ENCODE measurements at places on chromosomes 7 and 10. TPM values are rescaled to one million over a fixed set of nuclear protein-coding genes. Genes with fewer than 3 reads are reported as not detected.

The CCSER2 gene
- total RNA-seq, result 17.4 TPM

The GIMAP1 gene
- not detected for total RNA-seq

The NOM1 gene
- 17.3 TPM for total RNA-seq

The GNGT1 gene
- not detected for total RNA-seq

The SPDYE2 gene
- not detected for total RNA-seq

The FAM204A gene
- 78.6 TPM for total RNA-seq

The ATP6V0E2 gene
- total RNA-seq, result 142 TPM

The ATP6V1F gene
- 107 TPM for total RNA-seq

The FAM241B gene
- total RNA-seq, result 1.9 TPM

- DNase-seq, result no peak
- H3K4me1 ChIP-seq, result peaks cover 10% of the 10 kb centered on the region
- no peak overlapping the region for H3K27ac ChIP-seq
- peaks cover 1% of the 10 kb centered on the region for H3K27me3 ChIP-seq
Observed at GRCh38 chr7:48035967-48036478, 680 bp downstream of the C7orf57 start.

DNA sequence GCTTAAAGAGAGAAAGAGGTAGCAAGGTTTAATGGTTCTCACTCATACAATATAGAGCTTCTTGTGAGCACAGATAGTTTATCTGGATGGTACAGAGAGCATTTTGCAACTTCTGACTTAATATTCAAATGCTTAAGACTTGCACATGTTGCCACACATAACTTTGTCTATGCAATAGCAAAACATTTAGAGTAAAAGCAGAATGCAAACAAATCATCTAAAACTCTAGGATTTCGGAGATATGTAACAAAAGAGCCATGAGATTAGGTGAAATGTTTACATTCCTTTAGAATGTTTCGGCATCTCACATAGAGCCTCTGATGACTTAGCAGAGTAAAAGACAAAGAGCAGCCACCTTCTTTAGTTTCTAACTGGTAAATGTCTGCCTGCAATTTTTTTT is 717.1 kb upstream of the LRRN3 start:
- no peak overlapping the region for H3K27ac ChIP-seq
- H3K36me3 ChIP-seq, result no peaks in the 10 kb centered on the region
- no peaks in the 10 kb centered on the region for H3K27me3 ChIP-seq
- DNase-seq, result no peak
- no peaks in the 10 kb centered on the region for H3K4me1 ChIP-seq

DNA sequence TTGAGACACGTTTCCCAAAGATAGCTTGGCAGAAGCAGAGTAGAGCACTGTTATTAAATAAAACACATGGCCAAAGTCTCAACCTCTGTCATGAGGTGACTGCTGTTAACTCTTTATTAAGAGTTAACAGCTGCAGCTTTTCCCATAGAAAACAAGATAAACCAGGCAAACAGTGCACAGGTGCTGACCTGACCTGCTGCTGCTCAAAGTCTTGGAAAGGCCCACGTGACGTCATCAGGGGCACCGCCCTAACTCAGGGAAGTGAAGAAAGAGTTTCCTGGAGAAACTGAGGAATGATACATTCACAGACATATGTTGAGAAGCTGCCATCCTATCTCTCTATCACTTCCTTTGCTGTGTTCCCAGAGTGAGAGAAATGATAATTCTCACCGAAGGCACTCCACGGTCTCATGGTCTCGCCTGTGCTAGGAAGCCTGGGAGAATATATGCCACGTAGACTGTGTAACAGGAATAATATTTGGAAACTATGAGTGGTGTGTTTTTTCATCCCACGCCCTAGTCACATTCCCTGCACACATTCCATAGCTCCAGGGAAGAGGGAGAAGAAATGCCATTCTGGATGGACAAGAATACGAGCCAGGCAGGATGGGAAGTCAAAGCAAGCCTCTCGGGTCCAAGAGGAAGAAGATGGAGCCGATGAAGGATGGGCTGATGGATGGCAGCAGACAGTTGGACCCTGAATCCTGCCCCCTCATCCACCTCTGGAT is 146.2 kb upstream of the NFE2L3 start:
- no peak overlapping the region for H3K4me3 ChIP-seq
- no peak for DNase-seq
- no peaks in the 10 kb centered on the region for H3K27me3 ChIP-seq
- no peak overlapping the region for H3K27ac ChIP-seq
- peaks cover 30% of the 10 kb centered on the region for H3K4me1 ChIP-seq

- H3K27me3 ChIP-seq, result no peaks in the 10 kb centered on the region
- H3K4me1 ChIP-seq, result peaks cover 66% of the 10 kb centered on the region
- DNase-seq, result peak; percentile 31
- H3K36me3 ChIP-seq, result no peaks in the 10 kb centered on the region
- no peak overlapping the region for H3K27ac ChIP-seq
Observed at GRCh38 chr10:112721080-112721698, 228.9 kb upstream of the TCF7L2 start.

- H3K4me1 ChIP-seq, result peaks cover 12% of the 10 kb centered on the region
- H3K27ac ChIP-seq, result no peak overlapping the region
Observed at GRCh38 chr10:86391986-86392722, 25.6 kb upstream of the GRID1 start.

DNA sequence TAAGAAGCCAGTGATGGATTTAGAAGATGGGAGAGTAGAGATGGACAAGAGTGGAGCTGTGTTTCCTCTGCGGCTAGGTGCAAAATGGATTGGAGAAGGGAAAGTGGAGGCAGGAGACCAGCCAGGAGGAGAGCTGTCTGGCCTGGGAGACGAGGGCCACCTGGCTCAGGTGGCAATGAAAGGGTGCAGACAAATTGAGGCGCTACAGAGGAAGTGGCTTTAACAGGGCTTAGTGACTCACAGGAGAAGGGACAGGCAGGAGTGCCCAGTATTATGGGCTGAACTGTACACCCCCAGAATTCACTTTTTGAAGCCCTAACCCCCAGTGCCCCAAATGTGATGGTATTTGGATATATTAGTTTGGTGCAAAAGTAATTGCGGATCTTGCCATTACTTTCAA is 65.6 kb upstream of the DUSP5 start:
- peaks cover 6% of the 10 kb centered on the region for H3K27me3 ChIP-seq
- no peak overlapping the region for H3K4me3 ChIP-seq
- no peaks in the 10 kb centered on the region for H3K36me3 ChIP-seq
- H3K27ac ChIP-seq, result no peak overlapping the region
- DNase-seq, result no peak

DNA sequence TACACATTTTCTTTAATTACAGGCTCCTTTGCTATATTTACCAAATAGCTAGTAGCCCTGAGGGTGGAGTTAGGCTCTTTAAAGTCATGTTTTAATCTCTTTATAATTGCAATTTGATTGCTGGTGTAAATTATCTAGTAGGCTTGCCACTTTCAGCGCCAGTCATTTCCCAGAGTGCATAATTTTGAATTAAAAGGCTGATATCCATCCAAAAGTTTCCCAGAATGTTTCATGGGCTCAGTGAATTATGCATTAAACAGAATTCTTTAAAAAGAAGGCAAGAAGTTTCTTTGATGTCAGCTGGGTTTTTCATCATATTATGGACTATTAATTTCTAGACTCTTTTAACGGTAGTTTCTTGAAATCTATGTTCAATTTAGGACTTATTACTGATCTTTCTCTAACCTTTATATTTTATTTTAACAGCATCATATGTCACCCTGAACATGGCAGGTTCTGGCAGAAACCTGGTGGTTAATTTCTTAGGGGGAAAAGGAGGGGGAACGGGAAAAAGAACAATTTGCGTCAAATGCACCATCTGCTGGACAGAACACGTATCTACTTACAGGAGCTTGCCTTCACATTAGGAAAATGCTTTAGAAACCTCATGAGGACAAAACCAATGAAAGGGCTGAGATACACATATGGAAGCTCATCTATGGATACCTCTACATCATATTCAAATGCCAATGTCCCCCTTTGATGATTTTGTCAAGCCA is 171.1 kb downstream of the GRM3 start:
- no peak overlapping the region for H3K27ac ChIP-seq
- H3K27me3 ChIP-seq, result no peaks in the 10 kb centered on the region
- H3K36me3 ChIP-seq, result no peaks in the 10 kb centered on the region
- no peaks in the 10 kb centered on the region for H3K4me1 ChIP-seq

DNA sequence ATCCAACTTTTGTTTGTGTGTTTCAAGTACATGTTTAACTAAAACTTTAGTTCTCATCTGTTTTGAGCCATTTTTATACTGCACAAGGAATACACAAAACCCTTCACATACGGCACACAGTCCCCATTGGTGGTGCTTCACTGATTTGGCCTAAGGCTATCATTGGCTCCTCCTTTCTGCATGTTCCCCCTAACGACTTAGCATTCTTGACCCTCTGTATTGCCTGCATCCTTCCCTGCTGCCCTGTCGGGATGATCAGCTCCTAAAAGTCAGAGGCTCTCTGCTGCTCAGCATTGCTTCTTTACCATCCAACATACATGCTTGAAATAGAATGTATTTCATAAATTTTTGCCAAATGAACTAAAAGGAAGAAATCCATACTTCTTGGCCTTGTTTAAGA is 111.4 kb upstream of the ABCB5 start:
- H3K27ac ChIP-seq, result no peak overlapping the region
- H3K27me3 ChIP-seq, result no peaks in the 10 kb centered on the region
- H3K36me3 ChIP-seq, result no peaks in the 10 kb centered on the region
- DNase-seq, result no peak
- no peak overlapping the region for H3K4me3 ChIP-seq
- H3K4me1 ChIP-seq, result no peaks in the 10 kb centered on the region

GRCh38 chr10:132448248-132448731 is 51.3 kb downstream of the PWWP2B start:
- H3K27ac ChIP-seq, result peak overlapping the region; percentile 57
- DNase-seq, result no peak
- H3K27me3 ChIP-seq, result no peaks in the 10 kb centered on the region
- H3K4me1 ChIP-seq, result peaks cover 68% of the 10 kb centered on the region
- peak overlapping the region; percentile 59 for H3K4me3 ChIP-seq

DNA sequence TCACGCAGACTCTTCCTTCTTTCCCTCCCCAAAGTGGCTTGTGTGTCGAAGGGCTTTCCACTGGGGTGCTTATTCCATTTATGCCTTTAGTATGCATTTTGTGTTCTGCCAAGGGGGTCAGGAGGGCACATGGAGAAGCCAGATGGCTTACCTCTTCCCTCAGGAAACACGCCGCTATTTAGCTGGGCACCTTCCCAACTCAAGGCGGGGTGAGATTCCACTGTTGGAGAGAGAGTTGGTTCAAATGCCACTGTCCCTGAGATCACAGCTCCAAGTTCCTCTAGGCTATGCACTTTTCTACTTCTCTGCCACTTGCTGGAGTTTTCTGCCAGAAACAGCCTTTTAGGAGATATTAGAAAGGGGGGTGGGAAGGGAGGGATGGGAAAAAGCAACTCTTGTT is 1091.8 kb downstream of the LRMDA start:
- H3K27ac ChIP-seq, result no peak overlapping the region
- H3K27me3 ChIP-seq, result no peaks in the 10 kb centered on the region
- H3K4me1 ChIP-seq, result no peaks in the 10 kb centered on the region
- no peaks in the 10 kb centered on the region for H3K36me3 ChIP-seq
- no peak overlapping the region for H3K4me3 ChIP-seq
- DNase-seq, result no peak

DNA sequence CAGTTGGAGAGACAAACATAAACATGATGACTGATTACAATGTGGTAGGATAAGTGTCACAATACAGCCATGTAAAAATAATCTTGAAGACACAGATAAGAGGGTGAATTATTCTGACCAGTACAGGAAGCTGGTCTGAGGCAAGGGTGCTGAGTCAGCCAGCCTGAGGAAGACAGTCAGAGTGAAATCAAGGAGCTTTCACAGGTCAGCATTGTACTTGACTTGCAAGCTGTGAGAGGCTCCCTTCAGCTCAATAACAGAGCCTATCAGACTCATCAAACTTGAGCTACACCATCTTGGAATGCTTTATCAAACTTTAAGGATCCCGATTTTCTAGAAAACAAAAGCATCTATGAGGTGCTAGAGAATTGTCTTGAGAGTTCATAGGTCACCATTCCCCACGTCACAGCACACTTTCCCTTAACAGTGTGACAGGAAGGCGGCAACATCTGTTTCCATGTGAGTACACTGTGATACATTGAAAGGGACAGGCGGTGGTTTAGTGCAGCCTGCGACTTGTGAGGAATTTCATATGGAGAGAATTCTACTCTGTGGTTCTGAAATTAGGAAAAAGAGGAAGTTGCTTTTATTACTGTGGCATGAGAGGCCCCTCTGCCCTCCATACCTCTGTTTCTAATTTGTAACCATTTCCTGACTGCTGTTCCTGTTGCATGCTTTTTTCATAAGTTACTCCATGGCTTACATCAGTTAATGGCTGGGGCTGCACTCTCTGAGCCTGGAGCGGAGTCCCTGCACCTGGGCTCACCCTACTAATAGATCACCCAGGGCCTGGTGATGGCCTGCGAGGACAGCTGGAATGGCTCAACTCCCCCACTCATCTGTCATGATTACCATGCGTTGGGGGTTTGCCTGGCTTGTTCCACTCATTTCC is 417.1 kb downstream of the SUGCT start:
- DNase-seq, result peak; percentile 3
- H3K27ac ChIP-seq, result no peak overlapping the region
- H3K27me3 ChIP-seq, result no peaks in the 10 kb centered on the region
- no peak overlapping the region for H3K4me3 ChIP-seq
- no peaks in the 10 kb centered on the region for H3K36me3 ChIP-seq

- H3K36me3 ChIP-seq, result no peaks in the 10 kb centered on the region
- no peak overlapping the region for H3K4me3 ChIP-seq
- no peak for DNase-seq
- H3K27me3 ChIP-seq, result no peaks in the 10 kb centered on the region
- no peak overlapping the region for H3K27ac ChIP-seq
Observed at GRCh38 chr7:82049442-82049841, 279.6 kb upstream of the HGF start.

DNA sequence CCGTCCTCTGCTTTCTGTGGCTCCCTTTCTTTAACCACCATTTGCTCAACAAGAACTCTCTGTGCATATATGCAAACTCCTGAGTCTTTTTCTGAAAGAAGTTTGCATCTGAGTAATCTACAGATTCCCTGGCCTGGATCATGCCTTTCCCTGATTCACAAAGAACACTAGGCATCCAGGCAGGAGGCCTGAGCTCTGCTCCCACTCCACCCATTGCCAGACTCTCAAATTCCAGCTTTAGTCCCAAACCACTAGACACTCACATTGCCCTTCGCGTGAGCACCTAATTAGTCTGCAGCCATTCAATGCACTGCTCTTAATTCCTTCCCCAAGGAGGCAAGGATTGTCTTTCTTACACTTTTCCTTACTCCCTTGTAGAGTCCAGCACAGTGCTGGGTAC is 60.9 kb downstream of the ABCC2 start:
- no peak for DNase-seq
- H3K27ac ChIP-seq, result no peak overlapping the region
- H3K4me3 ChIP-seq, result no peak overlapping the region
- no peaks in the 10 kb centered on the region for H3K27me3 ChIP-seq

DNA sequence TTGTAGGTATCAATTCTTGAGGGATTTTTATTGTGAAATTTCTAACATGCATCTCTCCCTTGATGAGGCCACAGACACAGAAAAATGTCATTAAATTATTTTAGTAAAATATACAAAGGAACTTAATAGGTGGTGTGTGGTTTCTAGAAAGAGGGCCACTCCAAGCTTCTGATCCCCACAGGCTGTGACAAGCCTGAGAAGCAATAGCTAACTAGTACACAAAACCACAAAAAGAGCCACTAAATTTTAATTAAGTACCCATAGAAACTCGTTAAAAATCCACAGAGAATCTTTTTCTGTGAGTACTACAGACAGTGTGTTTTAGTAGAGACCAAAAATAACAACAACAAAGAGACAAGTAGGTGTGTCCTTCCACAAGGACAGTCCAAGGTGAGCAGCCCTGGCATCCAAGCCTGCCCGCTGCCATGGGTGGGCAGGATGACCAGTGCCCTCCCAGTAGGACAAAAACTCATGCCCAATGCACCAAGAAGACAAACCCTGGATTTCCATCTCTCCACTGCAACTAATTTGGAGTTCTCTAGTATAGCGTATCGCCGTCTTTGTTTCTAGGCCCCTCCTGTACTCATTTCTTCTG is 81.0 kb downstream of the RNF216 start:
- H3K4me1 ChIP-seq, result peaks cover 7% of the 10 kb centered on the region
- no peak for DNase-seq
- no peak overlapping the region for H3K4me3 ChIP-seq
- no peaks in the 10 kb centered on the region for H3K27me3 ChIP-seq
- H3K27ac ChIP-seq, result no peak overlapping the region

Measured in HepG2 (cell line).